ENCODE measurements at places on chromosomes 1 and 21.

- DNase-seq: no peak
Measured at GRCh38 chr1:72637593-72637992, 355.3 kb upstream of the NEGR1 start.

- no peak for DNase-seq
Measured at GRCh38 chr1:20507248-20507563, 745 bp downstream of the MUL1 start.

GRCh38 chr1:54995013-54995760 is 3.5 kb upstream of the BSND start:
- DNase-seq: peak; percentile 68

DNA sequence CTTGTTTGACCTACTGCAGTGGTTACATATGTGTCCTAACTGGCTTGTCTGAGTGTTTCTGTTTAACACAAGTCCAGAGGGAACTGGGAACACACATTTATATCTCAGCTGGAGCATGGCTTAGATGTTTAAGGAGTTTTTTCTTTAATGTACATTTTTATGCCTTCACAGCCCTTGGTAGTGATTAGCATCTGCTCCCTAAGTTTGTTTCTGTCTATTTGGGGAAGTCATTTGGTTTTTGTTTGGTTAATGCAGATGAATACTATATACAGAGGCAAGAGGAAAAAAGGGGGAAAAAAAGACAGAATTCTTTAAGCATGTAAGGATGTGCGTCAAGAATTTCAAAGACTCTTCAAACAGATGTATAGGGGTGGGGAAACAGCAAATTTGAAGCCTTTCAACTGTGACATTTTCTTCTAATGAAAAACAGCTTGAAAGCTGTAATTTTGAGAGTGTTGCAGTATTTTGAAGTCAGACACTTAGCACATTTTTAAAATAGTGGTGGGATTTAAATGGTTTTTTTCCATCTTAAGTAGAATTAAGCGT is 15.4 kb downstream of the MACO1 start:
- no peak for DNase-seq

- DNase-seq: no peak
Measured at GRCh38 chr1:16173447-16174260, 17.8 kb upstream of the EPHA2 start.

DNA sequence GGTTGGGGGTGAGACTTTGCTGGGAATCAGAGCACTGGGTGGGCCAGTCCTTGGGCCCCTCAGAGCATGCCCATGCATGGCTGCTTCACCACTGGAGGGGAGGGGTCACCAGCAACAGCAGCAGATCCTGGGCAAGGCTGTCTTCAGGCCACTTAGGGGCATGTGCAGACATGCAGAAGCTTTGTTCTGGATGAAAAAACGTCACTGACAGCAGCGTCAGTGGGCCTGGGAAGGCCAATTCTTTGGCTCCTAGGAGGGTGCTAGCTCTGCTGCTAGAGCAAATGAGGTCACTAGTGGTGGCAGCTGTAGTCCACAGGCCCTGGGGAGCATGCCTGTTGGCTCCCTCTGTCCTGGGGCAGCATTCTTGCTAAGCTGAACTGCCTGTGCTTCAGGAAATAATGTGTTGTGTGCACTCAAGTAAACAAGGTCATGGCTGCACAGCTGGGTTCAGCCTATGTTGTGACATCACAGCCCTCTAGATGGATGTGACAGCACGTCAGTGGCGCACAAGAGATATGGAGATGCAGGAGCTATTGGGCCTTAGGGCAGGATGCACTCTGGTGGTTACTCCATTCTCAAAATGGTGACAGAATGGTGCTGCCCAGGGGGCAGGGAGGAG is 27.0 kb downstream of the ZC3H11B start:
- DNase-seq: no peak

DNA sequence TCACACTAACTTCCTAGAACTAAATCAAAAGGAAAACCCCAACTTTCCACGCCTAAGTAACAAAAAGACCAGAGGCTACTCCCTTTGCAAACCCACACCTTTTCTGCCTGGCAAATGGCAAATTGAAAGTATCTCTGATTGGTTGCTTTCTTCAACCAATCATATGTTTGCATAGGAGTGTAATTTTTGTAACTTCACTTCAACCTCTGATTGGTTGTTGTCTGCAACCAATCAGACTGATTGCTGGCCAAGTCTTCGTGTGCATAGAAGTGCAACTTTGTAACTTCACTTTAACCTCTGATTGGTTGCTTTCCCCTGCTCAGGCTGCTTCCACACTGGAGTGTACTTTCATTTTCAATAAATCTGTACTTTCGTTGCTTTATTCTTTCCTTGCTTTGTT is 36.9 kb upstream of the PADI2 start:
- no peak for DNase-seq

DNA sequence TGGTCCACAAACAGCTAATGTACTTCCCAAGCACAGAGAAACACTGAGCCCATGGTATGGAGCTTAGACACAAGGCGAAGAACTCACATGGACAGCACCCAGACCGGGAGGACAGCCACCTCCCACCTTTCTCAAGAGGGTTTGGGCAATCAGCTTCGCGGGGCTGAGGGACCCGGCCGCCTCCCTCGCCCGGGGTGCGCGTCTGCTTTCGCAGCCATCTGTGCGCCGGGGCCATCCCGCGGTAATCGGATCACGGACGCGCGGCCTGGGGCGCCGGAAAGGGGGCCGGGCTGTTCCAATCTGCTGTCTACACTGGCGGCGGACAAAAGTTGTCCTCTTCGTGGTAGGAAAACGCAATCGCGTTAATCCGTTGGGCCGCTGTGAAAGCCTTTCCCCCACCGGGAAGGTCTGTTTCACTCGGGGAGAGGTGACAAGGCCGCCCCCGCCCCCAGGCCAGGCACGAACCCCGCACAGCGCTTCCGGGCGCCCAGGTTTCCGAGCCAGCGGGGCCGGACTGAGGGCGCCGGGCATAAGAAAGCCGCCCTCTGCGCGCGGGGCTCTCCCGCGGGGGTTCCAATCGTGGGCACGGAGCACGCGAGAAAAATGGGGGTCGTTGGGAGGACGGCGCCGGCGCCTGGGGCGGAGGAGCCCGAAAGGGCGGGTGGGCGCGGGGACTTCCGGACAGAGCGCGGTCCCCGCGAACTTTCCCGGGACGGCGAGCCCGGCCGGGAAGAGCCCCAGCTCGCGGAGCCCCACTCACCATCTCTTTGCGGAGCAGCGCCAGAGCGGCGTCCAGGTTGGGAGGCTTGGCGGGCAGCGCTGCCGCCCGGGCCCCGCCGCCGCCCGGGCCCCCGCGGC is 664 bp downstream of the FAM89A start:
- peak; percentile 56 for DNase-seq

DNA sequence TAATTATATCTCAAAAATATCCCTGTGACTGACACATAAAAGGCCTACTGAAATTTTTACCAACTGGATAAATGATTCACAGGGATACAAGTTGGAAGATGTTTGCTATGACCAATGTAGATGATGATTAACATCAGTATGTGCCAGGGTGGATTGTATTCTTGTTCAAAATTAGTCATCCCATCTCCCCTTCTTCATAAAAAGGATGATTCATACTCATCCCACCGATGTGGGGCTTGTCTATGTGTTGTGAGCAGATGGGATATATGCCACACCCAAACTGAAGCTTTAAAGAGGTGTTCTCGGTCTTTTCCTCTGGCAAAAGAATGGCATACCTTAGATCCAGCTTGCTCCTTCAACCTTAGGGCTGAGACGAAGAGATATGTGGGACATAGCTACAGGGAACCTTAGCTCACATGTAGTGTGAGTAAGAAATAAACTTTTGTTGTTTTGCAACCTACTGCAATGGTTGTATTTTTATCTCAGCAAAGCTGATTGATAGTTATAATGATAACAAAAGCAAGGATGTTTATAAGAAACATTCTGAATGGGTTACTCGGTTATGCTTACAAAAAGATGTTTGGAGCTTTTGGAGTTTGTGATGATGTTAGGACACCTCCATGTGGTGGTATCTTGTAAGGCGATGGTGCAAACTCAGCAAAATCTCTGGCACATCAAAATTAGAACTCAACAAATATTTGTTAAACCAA is 29.4 kb downstream of the SPATA17 start:
- DNase-seq: peak; percentile 14

- DNase-seq: no peak
Measured at GRCh38 chr21:14600569-14601297, 54.6 kb upstream of the SAMSN1 start.

GRCh38 chr1:62131093-62131725 is 63.4 kb upstream of the L1TD1 start:
- peak; percentile 56 for DNase-seq

- no peak for DNase-seq
Measured at GRCh38 chr1:53906121-53906520, 12.1 kb downstream of the DIO1 start.

GRCh38 chr1:193185901-193186731 is at the start of gene B3GALT2:
Gene B3GALT2, minus strand, starts transcription at chr1:193186613. Its CDS starts 5,051 bp downstream, at chr1:193181562.
- peak; percentile 81 for DNase-seq

GRCh38 chr21:34801519-34802132 is 132.8 kb downstream of the CLIC6 start:
- peak; percentile 7 for DNase-seq

- peak; percentile 37 for DNase-seq
Measured at GRCh38 chr1:24743404-24744211, 1.6 kb upstream of the CLIC4 start.

GRCh38 chr1:173798078-173798477 is 26.4 kb upstream of the DARS2 start:
- no peak for DNase-seq

- DNase-seq: no peak
Measured at GRCh38 chr1:114352797-114353196, 158.2 kb downstream of the TRIM33 start.

DNA sequence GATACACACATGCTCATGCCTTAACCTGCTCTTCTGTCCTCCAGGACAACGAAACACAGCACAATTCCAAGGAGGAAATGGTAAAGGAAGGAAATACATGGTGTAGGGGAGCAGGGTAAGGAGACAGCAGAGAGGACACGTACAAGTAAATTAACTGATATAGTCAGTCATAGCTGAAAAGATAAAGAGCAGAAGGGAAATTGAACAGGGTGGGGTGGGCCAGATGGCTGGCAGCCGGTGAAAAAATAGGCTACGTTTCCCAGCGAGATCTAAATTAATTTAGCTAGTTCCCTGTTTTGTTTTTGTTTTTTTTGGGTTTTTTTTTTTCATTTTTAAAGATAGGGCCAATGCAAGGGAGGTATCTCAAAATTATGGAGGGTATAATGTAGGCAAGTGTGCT is 109.2 kb downstream of the FAM78B start:
- no peak for DNase-seq

- DNase-seq: no peak
Measured at GRCh38 chr1:97073936-97074335, 352.4 kb downstream of the PTBP2 start.

DNA sequence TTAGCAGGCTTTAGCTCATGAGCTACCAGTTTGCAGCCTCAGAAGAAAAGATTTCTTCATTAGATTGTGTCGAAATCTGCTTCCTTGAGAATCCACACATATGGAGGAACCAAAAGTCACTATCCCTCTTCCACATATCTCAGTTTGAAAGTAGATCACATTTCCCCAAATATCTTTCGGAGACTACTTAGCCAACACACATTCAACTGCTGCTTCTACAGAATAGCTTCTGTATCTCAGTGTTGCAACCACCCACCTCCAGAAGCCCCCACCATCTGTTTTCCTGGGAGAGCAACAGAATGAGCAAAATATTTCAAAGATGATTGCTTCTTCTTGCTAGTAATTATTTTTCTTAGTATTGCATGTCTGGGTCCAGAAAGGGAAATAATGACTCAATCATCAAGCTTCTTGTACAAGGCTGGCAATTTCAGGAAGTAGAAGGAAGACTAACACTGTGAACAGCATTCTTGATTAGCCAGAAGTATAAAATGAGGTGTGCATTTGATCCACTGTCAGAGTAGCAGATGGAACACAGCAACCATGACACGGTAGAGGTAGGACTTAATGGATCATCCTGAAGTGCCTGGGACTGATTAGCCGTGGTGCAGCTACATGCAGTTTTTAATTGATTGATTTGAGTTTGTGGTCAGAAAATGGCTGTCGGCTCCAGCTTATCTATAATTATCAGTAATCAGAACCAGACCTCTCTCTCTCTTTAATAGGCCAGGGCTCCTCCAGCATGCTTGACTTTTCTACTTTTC is 24.9 kb downstream of the ZC3H11B start:
- DNase-seq: no peak

DNA sequence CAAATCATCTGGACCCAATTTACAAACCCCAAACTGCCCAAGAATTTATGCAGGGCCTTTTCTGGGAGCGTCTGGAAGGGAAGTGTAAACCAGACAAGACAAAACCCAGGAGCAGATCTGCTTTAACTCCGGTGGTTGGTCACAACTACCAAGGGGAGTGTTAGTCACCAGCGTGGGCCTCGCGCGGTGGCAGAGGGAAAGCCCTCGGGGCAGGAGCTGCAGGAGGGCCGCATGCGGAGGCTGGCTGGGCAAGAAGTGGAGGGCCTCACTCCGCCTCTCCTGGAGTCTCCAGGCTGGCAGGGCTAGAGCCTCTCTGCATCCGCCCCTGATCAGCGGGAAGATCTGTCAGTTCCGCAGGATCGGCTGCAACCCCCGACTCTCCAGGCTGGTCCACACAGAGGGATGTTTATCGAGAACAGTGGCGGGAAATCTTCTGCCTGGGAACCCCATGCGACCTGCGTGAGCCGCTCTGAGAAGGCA is 2.0 kb downstream of the COL24A1 start:
- no peak for DNase-seq

DNA sequence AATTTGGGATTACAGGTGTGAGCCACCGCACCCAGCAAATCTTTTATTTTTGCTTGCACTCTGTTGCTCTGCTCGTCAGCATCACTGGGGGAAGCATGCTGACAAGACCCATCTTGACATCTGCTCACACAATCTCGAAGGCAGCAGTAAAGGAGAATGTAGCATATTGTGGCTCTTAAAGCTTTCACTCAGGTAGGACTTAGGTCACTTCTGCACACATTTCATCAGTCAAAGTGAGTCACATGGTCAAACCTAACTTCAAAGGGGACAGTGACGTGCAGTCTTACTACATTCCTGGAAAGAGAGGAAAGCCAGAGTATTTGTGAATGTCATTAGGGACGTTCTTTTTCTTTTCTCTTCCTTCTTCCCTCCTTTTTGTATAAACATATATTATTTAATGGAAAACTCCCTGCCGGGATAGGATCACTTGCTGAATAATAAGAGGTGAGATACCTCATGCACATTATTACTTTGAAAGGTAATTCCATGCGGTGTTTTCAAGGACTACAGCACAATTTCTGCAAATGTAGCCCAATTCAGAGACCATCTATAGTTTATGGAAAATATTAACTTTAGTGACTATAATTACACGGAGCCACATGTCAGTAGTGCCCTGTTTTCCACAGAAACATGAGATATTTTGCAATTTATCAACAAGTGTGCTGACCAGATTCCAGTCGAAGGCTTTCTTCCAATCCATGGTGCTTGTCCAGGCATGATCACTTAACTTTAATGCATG is 19.3 kb upstream of the ACBD6 start:
- no peak for DNase-seq
